ENCODE measurements at places on chromosomes 4 and X. TPM values are rescaled to one million over a fixed set of nuclear protein-coding genes. Genes with fewer than 3 reads are reported as not detected.
A peak's percentile ranks its signal among the peaks of the same experiment; 100 is the strongest.

GRCh38 chr4:102042871-102043802 is 252.6 kb downstream of the BANK1 start:
- H3K27me3 ChIP-seq: no peaks in the 10 kb centered on the region
- no peak overlapping the region for H3K27ac ChIP-seq
- no peak overlapping the region for H3K4me3 ChIP-seq
- no peaks in the 10 kb centered on the region for H3K36me3 ChIP-seq
- H3K4me1 ChIP-seq: no peaks in the 10 kb centered on the region
- no peak for DNase-seq

- no peak overlapping the region for H3K4me3 ChIP-seq
- H3K27me3 ChIP-seq: no peaks in the 10 kb centered on the region
- no peak for DNase-seq
- no peaks in the 10 kb centered on the region for H3K36me3 ChIP-seq
These were observed 4.8 kb downstream of the ACOX3 start for GRCh38 chr4:8435656-8436121.

Gene MTHFD2L
- total RNA-seq: 51.5 TPM

Gene GPR119
- not detected for total RNA-seq

Gene CCDC160
- total RNA-seq: 0.17 TPM

GRCh38 chr4:5387457-5387856 is 320.9 kb downstream of the EVC2 start:
- no peaks in the 10 kb centered on the region for H3K27me3 ChIP-seq
- H3K27ac ChIP-seq: no peak overlapping the region
- DNase-seq: no peak
- H3K4me3 ChIP-seq: no peak overlapping the region
- peaks cover 4% of the 10 kb centered on the region for H3K4me1 ChIP-seq

GRCh38 chrX:142251202-142251601 is 46.1 kb upstream of the MAGEC2 start:
- H3K27me3 ChIP-seq: no peaks in the 10 kb centered on the region
- no peaks in the 10 kb centered on the region for H3K36me3 ChIP-seq
- no peak overlapping the region for H3K27ac ChIP-seq
- DNase-seq: no peak
- no peaks in the 10 kb centered on the region for H3K4me1 ChIP-seq

GRCh38 chr4:37725718-37726117 is 39.5 kb upstream of the RELL1 start:
- no peak overlapping the region for H3K27ac ChIP-seq
- H3K4me3 ChIP-seq: no peak overlapping the region
- DNase-seq: no peak
- H3K27me3 ChIP-seq: no peaks in the 10 kb centered on the region
- H3K4me1 ChIP-seq: no peaks in the 10 kb centered on the region

- peaks cover 28% of the 10 kb centered on the region for H3K4me1 ChIP-seq
- H3K27ac ChIP-seq: peak overlapping the region; percentile 96
- H3K27me3 ChIP-seq: no peaks in the 10 kb centered on the region
- no peak for DNase-seq
These were observed 426 bp downstream of the SLBP start for GRCh38 chr4:1711571-1712215.

Gene HTN3
- not detected for total RNA-seq

GRCh38 chrX:139890991-139891700 is 41.7 kb downstream of the ATP11C start:
- no peaks in the 10 kb centered on the region for H3K36me3 ChIP-seq
- no peak overlapping the region for H3K27ac ChIP-seq
- H3K27me3 ChIP-seq: no peaks in the 10 kb centered on the region
- no peak overlapping the region for H3K4me3 ChIP-seq

GRCh38 chrX:16653424-16653823 is 3.5 kb downstream of the S100G start:
- H3K36me3 ChIP-seq: no peaks in the 10 kb centered on the region
- no peak for DNase-seq
- H3K27me3 ChIP-seq: no peaks in the 10 kb centered on the region

Gene KDR
- 39.1 TPM for total RNA-seq

GRCh38 chr4:128311659-128312403 is 24.2 kb upstream of the PGRMC2 start:
- no peaks in the 10 kb centered on the region for H3K27me3 ChIP-seq
- no peak overlapping the region for H3K27ac ChIP-seq
- no peak overlapping the region for H3K4me3 ChIP-seq
- peaks cover 27% of the 10 kb centered on the region for H3K4me1 ChIP-seq

Gene CYTL1
- not detected for total RNA-seq

DNA sequence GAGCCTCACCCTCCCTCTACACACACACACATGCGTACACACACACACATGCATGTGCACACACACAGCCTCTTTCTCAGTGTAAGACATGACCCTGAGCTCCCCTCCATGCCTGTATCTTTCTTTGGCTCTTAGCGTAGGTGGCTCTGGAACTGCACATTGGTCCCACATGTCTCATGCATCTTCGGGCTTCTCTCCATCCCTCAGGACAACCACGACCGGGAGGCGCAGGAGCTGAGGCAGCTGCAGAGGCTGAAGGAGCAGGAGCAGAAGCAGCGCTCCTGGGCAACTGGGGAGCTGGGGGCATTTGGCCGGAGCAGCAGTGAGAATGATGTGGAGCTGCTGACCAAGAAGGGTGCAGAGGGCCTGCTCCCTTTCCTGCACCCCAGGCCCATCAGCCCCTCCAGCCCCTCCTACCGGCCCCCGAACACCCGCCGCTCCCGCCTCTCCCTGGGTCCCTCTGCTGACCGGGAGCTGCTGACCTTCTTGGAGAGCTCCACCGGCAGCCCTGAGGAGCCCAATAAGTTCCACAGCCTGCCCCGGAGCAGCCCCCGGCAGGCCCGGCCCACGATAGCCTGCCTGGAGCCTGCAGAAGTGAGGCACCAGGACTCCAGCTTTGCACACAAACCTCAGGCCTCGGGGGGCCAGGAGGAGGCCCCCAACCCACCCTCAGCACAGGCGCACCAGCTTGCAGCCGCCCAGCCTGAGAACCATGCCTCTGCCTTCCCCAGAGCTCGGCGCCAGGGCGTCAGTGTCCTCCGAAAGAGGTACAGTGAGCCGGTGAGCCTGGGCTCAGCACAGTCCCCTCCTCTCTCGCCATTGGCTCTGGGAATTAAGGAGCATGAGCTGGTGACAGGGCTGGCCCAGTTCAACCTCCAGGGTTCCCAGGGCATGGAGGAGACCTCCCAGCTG is 38.6 kb downstream of the FHDC1 start:
- no peak for DNase-seq

Gene DGKK
- 2.9 TPM for total RNA-seq

Gene TIMP1
- 79.4 TPM for total RNA-seq

Gene GNL3L
- total RNA-seq: 22.1 TPM

- DNase-seq: no peak
- no peaks in the 10 kb centered on the region for H3K4me1 ChIP-seq
- no peaks in the 10 kb centered on the region for H3K27me3 ChIP-seq
These were observed 64.2 kb upstream of the ALG13 start for GRCh38 chrX:111616786-111617185.

Gene CTAG2
- not detected for total RNA-seq

DNA sequence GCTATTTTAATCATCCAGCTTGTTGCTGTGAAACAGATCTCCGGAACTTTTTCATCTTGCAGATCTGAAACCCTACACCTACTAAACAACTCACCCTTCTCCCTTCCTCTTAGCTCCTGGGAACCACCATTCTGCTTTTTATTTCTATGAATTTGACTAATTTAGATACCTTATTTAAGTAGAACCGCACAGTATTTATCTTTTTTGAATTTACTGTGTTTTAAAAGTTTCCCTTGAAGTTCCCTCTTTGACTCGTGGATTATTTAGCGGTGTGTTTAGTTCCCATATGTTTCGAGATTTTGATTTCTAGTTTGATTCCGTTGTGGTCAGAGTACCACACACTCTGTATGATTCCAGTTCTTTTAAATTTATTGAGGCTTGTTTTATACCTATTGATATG is 44.6 kb downstream of the EIF2S3 start:
- no peak overlapping the region for H3K27ac ChIP-seq
- H3K27me3 ChIP-seq: peaks cover 2% of the 10 kb centered on the region
- H3K4me3 ChIP-seq: no peak overlapping the region
- DNase-seq: no peak
- H3K4me1 ChIP-seq: no peaks in the 10 kb centered on the region

GRCh38 chrX:37753384-37753783 is 26.5 kb upstream of the CYBB start:
- H3K4me3 ChIP-seq: no peak overlapping the region
- no peaks in the 10 kb centered on the region for H3K36me3 ChIP-seq
- no peaks in the 10 kb centered on the region for H3K27me3 ChIP-seq
- no peak for DNase-seq

Gene GRID2
- not detected for total RNA-seq

Gene CFAP97
- 23.7 TPM for total RNA-seq

- peak; percentile 68 for DNase-seq
- no peak overlapping the region for H3K4me3 ChIP-seq
- no peaks in the 10 kb centered on the region for H3K4me1 ChIP-seq
- no peak overlapping the region for H3K27ac ChIP-seq
- no peaks in the 10 kb centered on the region for H3K36me3 ChIP-seq
These were observed 17.2 kb upstream of the RNF212 start for GRCh38 chr4:1130316-1131186.

DNA sequence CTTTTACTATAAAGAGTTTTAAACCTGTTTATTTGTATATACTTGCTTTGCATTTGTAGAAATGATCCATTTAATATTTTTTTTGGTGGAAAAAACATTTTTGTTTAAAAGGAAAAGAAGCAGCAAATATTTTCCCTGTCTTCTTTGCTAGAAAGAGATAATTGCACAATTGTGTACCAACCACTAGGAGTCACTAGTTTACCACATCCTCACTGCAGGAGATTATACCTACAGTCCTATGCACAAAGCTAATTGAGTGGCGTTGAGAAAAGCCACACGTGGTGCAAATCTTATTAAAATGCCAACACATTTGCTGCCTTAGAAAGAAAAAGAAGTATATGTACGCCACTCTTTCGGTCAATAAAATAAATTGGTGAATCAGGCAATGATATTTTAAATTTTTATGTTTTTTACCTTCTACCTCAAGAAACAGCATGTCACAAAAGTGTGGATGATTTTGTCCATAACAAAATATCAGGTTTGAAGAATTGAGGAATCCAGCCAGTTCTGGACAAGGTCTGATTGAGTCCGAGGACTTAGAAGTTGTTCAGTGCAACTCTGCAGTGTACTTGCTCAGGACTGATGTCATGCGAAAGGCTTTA is 102.9 kb downstream of the GRXCR1 start:
- no peak overlapping the region for H3K27ac ChIP-seq
- no peak for DNase-seq
- H3K27me3 ChIP-seq: no peaks in the 10 kb centered on the region
- no peaks in the 10 kb centered on the region for H3K36me3 ChIP-seq

- no peaks in the 10 kb centered on the region for H3K4me1 ChIP-seq
- no peak overlapping the region for H3K4me3 ChIP-seq
- no peaks in the 10 kb centered on the region for H3K27me3 ChIP-seq
- no peaks in the 10 kb centered on the region for H3K36me3 ChIP-seq
- H3K27ac ChIP-seq: no peak overlapping the region
- no peak for DNase-seq
These were observed 119.0 kb upstream of the MAP9 start for GRCh38 chr4:155495572-155496293.

Gene CLGN
- 3.7 TPM for total RNA-seq

GRCh38 chr4:98661371-98662054 is 3.1 kb upstream of the TSPAN5 start:
- H3K27me3 ChIP-seq: no peaks in the 10 kb centered on the region
- no peaks in the 10 kb centered on the region for H3K36me3 ChIP-seq

Gene PRRG3
- total RNA-seq: 0.05 TPM

DNA sequence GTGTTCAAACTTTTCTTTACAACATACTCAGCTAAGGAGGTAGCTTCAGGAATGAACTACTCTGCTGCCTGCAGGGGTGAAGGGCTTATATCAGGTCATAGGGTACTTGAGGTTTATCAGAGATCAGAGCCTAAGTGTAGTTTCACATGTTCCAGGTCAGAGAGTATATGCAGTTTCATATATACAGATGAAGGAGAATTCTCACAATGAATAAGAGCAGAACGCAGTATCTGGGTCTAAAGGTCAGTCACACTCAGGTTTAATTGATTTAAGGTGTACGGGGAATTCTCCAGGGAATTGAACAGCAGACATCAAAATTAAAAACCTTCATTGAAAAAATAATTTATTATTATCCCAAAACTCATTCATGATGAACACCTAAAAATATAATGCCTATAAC is 700.6 kb downstream of the TECRL start:
- no peaks in the 10 kb centered on the region for H3K4me1 ChIP-seq
- H3K36me3 ChIP-seq: no peaks in the 10 kb centered on the region
- no peaks in the 10 kb centered on the region for H3K27me3 ChIP-seq

Gene CABS1
- not detected for total RNA-seq

GRCh38 chr4:14539246-14539645 is 463.0 kb upstream of the CPEB2 start:
- H3K4me3 ChIP-seq: no peak overlapping the region
- no peaks in the 10 kb centered on the region for H3K36me3 ChIP-seq
- no peak for DNase-seq
- H3K27me3 ChIP-seq: no peaks in the 10 kb centered on the region
- no peaks in the 10 kb centered on the region for H3K4me1 ChIP-seq

GRCh38 chrX:153869473-153870287 is 16.3 kb downstream of the L1CAM start:
- H3K4me3 ChIP-seq: no peak overlapping the region
- H3K27ac ChIP-seq: no peak overlapping the region
- no peaks in the 10 kb centered on the region for H3K27me3 ChIP-seq
- H3K4me1 ChIP-seq: no peaks in the 10 kb centered on the region

- no peaks in the 10 kb centered on the region for H3K27me3 ChIP-seq
- no peaks in the 10 kb centered on the region for H3K36me3 ChIP-seq
- H3K4me1 ChIP-seq: no peaks in the 10 kb centered on the region
- H3K27ac ChIP-seq: no peak overlapping the region
- DNase-seq: no peak
These were observed 34.3 kb downstream of the ATP10D start for GRCh38 chr4:47519239-47519883.

Gene CACNA1F
- not detected for total RNA-seq

Gene MAOB
- total RNA-seq: 52.9 TPM

Gene MAGEB10
- not detected for total RNA-seq

DNA sequence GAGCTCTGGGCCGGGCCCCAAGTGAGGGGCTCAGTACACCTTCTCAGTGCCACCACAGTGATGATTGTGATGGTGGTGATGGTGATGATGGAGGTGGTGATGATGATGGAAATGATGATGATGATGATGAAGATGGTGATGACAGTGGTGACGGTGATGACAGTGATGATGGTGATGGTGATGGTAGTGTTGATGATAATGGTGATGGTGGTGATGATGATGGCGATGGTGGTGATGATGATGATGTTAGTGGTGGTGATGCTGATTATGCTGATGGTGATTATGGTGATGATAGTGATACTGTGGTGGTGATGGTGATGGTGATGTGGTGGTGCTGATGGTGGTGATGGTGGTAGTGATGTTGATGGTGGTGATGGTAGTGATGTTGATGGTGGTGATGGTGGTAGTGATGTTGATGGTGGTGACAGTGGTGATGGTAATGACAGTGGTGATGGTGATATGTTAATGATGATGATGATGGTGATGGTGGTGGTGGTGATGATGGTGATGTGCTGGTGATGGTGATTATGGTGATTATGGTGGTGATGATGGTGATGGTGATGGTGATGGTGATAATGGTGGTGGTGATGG is 29.9 kb downstream of the HMX1 start:
- peaks cover 4% of the 10 kb centered on the region for H3K27me3 ChIP-seq
- DNase-seq: no peak
- no peak overlapping the region for H3K4me3 ChIP-seq
- no peaks in the 10 kb centered on the region for H3K4me1 ChIP-seq
- H3K27ac ChIP-seq: no peak overlapping the region

GRCh38 chr4:121988950-121989349 is 37.1 kb upstream of the TRPC3 start:
- no peak overlapping the region for H3K4me3 ChIP-seq
- no peaks in the 10 kb centered on the region for H3K4me1 ChIP-seq

Gene ARMCX2
- 7.5 TPM for total RNA-seq

Gene AWAT2
- not detected for total RNA-seq

Measured in liver (tissue), 10 donors.